ENCODE measurements at places on chromosomes 16 and 17.

DNA sequence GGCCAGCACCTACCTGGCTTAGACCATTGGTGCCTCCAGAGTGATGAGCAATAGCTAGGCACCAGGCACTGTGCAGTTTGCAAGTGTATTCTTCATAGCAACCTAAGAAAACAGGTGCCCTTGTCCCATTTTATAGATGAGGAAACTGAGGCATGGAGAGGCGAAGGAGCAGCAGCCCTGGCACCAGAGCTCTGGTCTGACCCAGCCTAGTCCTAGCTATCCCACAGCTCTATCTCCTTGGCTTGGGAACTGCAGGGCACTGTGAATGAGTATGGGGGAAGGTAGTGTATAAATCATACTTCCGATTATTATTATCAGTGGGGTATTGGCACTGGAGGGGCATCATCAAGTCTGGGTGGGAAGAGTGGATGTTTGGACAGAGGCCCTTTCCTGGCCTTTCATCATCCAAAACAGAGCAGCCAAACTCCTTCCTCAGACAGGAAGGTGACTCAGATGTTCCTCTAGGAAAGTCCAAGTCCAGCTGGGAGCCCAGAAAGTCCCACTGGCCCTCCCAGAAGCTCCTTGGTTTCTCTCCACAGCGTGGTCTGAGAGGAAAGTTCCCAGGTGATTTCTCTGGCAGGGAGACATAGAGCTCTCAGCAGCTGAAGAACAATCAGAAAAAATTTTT, 32.0 kb upstream of the PLLP start:
- peak; percentile 60 for DNase-seq

DNA sequence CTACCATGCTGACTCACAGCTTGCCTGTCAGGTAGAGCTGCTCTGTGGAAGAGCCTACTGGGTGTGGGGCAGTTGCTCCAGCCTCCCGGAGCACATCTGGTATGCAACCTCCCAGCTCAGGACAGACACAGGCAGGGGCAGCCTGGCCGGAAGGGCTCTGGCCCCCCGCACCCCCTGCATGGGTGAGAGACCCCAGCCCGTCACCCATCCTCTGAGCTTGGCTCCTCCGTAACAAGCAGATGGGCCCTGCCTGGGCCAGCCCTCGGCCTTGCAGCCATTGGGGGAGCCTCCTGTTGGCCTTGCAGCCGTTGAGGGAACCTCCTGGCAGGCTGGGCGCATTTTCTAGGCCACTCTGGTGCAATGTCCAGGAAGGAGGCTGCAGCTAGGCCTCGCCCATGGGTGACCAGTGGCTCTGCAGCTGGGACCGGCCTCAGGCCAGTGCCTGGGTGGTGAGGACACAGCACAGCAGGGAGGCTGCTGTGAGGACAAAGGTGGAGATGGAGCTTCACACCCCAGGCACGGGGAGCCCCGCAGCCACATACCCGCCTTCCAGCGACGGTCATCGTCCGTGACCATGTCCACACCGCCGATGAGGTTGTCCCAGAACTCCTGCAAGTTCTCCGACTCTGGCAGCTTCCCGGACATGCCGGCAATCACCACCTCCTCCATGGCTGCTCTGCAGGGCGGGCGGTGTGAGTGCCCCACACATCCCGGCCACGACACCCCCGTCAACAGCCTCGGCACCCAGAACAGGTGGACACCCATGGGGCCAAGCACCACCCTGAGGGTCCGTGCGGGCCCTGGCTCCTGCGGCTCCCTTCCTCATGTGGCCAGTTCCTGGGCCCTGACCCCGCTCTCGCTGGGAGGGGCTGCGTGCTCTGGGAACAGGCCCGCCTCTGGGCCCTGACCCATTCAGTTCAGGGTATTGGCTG, 2.0 kb downstream of the FASN start:
- DNase-seq: no peak

DNA sequence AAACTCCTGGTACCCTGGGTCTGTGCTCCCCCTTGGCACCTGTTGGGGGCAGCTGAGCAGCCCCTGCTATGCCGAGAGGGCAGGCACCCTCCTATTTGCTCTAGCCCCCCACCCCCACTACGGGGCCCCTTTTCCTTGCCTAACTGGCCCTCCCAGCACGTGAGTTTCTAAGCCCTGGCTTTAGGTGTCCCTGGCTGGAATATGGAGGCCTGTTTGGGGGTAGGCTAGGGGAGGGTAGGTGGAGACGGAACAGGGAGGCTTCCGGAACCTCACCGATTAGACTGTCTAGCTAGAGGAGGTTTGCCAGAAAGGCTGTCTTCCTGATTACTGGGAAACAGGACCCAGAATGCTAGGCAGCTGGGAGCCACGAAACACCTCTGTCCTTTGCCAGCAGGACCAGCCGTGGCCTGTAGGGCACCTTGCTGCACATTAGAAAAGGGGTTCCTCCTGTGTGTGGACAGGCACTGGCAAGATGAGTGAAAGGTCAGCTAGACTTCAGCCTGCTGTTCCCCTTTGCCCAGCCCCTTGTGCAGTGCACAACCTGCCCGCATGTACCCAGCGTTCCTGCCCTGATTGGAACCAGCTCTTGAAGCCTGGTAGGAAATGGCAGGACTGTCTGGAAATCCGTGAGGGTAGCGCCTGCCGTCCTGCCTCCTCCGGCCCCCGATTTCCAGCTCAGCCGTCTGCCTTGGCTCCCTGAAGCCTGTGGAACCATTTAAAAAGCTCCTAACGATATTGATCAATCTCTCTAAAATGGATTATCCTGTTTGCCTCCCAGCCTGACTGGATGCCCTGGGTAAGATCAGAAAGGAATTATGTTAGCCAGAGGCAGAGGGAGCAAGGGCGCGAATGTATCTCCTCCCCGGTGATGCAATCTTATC, 83.4 kb upstream of the GSE1 start:
- DNase-seq: no peak

DNA sequence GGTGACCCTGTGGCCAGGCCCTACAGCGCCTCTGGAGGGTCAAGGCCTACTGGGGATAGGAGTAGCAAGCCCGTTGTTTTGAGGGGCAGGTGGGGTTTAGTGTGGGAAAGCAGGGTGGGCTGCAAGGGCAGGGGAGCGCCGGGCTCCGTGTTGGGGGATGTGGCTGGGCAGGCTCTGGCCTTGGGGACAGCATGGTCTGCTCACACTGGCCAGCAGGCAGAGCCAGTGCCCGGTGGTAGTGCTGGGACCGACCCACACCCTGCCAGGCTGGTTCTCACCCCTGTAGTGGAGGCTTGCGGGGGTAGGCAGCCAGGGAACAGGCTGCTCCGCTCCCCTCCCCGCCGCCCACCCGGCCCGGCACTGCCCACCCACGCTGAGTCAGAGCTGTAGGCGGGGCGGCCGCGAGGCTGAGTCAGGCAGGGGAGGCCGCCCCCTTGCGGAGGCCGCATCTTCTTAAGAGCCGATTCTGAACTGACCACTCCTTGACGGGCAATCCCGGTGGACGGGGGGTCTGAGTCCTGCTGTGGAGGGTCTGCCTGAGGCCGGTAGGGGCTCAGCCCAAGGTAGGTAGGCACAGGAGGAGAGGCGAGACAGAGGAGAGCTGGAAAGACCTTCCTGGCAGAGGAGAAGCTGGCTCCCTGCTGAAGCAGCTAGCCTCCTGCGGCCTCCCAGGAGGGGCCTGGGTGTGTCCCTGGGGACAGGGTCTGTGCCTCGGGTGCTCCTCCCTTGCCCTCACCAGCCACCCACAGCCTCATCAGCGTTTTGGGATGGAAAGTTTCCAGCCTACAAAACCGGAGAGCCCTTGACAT, 62.4 kb downstream of the BAIAP2 start:
- peak; percentile 85 for DNase-seq

DNA sequence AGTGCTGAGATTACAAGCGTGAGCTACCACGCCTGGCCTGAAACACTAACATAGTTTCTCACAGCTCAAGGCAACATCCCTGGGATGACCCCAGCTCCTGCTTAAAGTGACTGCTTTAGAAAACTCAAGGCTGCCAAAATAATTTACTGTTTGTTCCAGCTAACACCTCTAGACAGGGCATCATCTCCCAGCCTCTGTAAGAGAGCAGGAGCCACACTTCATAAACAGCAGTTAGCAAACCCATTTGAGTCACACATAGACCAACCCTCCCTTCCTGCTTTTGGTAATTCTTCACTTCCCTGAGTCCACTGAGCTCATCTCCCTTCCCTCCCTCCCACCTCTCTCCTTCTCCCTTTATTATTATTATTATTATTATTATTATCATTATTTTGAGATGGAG, 201.3 kb downstream of the XYLT1 start:
- DNase-seq: no peak

DNA sequence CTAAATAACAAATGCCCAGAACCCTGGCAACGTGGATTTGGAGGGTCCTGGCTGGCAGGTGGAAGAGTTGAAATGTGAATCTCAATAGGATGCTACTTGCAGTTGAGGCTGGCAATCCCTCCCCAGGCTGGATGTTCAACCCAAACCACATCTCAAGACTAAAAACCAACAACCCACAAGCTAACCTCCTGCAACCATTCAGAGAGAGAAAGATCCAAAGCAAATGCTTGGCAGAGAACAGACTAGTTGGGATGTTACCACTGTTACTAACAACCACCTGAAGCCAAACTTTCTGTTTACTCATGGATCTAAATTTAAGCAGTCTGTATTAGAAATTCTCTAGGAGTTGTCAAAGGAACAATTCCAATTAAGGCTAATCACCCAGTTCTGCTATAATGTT, 27.9 kb downstream of the SMG6 start:
- no peak for DNase-seq

- no peak for DNase-seq
Measured at GRCh38 chr16:9302072-9302471, 210.6 kb downstream of the HAPSTR1 start.

DNA sequence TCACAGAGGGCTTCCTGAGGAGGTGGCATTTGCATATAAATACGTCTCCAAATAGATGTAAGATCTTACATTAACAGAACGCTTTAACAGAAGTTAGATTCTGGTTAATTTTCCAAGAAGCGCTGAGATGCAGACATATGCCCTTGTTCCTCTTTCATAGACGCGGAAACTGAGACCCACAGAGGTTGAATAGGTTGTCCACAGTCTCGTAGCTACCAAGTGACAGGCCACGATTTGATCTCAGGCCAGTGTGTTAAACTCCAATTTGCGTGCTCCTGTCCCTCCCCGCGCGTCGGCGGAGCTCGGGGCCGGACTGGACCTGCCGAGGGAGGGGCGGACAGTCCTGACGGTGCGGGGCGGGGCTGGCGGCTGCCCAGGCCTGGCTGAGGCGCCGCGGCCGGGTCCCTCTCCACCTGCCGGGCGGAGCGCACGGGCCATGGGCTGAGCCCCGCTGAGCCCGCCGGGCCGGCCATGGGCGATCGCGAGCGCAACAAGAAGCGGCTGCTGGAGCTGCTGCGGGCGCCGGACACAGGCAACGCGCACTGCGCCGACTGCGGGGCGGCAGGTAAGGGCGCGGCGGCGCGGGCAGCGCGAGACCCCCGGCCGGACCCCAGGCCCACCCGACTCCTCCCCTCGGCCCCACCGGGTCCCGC, at the start of gene ADAP2:
Gene ADAP2 (plus strand): TSS at position 402 of the 653 bp plus-strand sequence. CDS start 70 bp downstream, at position 472.
- no peak for DNase-seq

DNA sequence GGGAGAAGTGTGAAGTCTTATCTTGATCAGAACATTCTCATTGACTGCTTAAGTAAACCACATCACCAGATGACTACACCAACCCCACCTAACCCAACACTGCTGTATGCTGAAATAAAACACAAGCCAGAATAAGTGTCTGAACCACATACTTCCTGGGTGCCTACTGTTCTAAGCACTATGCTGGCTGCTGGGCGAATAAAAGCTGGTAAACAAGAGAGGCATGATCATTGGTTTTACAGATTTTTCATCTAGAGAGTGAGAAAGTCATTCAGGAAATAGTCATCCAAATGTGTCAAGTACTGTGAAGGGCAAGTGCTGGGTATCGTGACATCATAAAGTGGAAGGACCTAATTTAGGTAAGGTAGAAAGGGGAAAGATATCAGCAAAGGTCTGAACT, 199.0 kb upstream of the SOX9 start:
- DNase-seq: no peak

GRCh38 chr17:31568539-31568938, 177.1 kb downstream of the RAB11FIP4 start:
- DNase-seq: no peak

GRCh38 chr16:10494343-10495030, 85.9 kb downstream of the EMP2 start:
- DNase-seq: no peak

DNA sequence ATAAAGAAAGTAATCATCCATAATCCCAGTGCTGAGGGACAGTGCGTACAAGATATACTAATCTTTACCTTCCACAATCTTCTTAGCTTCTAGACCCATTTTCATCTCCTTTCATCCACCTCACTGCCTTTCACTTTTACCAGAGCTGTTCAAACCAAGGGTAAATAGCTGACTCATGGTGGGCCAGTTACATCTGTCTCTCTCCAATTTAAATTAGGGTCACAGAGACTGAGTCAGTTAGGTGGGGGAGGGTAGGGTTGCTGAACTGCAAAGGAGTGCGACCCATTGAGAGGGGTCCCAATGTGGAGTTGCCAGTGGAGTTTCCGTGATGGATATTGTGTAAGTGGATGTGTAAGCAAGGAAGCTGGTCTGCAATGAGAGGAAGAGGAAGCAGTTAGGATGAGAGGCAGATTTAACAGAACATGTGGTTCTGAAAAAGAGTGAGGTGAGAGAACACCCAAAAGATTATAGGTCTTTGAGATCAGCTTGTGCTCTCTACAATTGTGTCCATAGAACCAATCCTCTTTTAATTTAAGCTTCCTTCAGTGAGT, 83.5 kb downstream of the GP2 start:
- DNase-seq: no peak

DNA sequence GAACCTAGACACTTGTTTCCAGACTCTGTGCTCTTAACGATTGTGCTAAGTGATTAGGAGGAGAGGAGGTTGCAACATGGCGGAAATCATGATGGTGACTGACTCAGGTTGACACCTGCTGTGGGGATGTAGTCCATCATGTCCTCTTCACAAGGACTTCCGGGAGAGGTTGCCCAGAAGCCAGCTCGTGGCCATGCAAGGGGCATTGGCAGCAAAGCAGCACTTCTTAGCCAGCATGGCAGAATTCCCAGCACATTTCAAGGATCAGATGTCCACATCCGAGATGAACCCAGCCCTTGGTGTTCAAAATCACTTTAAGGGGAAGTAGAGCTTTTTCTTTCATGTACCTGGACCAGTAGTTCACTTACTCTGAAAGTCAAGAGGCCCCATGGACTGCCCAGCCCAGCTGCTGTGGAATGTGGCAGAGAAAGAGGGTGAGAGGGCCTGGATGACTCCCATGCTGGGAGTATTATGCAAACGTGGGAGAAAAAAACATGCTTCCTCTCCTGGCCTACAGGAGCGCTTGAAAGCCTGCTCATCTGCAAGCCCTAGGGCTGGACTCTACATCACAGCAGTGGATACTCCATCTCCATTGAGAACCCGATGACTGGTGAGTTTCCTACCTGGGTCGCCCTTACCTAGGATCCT, 65.5 kb downstream of the IRX6 start:
- DNase-seq: no peak
